Astrocyte (in vitro differentiated cells and primary cell): ENCODE measurements at places on chromosomes 12 and 14.
A peak's percentile ranks its signal among the peaks of the same experiment; 100 is the strongest.

DNA sequence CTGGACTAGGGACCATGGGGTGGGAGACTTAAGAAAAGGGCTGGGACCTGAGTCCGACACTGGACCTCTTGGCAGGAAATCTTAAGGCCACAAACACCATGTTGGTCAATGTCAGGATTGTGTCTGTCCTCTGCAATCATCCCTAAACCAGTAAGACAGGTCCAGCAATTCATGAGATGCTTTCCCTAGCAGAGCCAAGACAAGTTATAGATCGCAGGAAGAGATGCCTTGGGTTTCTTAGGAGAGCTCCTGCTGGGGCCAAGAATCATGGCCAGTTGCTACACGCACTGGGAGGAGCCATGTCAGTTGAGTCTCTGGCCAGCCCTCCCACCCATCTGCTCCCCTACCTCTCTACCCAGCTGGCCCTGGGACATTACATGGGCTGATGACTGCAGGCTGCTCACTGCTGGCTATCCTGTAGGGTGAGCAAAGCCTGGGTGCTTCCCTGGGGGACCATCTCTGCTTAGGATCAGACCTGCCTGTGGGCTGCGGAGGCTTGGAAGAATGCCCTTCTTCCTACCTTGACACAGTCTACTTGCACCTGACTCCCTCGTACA lies 14.2 kb downstream of the PLEKHH1 start:
- no peak overlapping the region for H3K4me3 ChIP-seq
- no peaks in the 10 kb centered on the region for H3K27me3 ChIP-seq
- H3K27ac ChIP-seq = no peak overlapping the region
- no peak for DNase-seq

DNA sequence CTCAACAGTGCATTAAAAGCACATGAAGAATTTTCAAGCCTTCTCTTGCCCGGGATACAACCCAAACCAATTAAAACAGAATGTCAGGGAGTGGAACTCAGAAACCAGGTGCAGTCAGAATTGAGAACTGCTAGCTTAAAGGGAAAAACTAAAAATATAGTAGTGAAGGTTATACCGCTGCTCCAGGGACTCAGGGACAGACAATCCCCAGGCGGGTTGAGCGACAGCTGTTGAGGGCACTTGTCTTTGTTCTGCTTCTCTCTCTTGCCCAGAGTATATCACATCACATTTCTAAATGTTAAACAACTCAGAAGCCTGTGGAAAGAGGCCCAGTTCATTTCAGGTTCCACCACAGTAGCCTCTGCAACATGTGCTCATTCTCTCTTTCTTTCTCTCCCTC lies 93.1 kb downstream of the SLC5A8 start:
- H3K4me1 ChIP-seq = no peaks in the 10 kb centered on the region
- DNase-seq = no peak
- no peak overlapping the region for H3K4me3 ChIP-seq
- H3K36me3 ChIP-seq = no peaks in the 10 kb centered on the region
- H3K27me3 ChIP-seq = no peaks in the 10 kb centered on the region

- H3K27me3 ChIP-seq = no peaks in the 10 kb centered on the region
- H3K36me3 ChIP-seq = no peaks in the 10 kb centered on the region
- no peak for DNase-seq
- H3K4me3 ChIP-seq = no peak overlapping the region
- no peaks in the 10 kb centered on the region for H3K4me1 ChIP-seq
Observed at GRCh38 chr12:6437586-6437985, 7.2 kb upstream of the CD27 start.

GRCh38 chr12:31820832-31821231 lies 92.0 kb upstream of the AMN1 start:
- H3K4me3 ChIP-seq = no peak overlapping the region
- no peaks in the 10 kb centered on the region for H3K4me1 ChIP-seq
- H3K27ac ChIP-seq = no peak overlapping the region
- no peak for DNase-seq

- no peaks in the 10 kb centered on the region for H3K36me3 ChIP-seq
- peak; percentile 34 for DNase-seq
- no peak overlapping the region for H3K4me3 ChIP-seq
- H3K27me3 ChIP-seq = no peaks in the 10 kb centered on the region
Observed at GRCh38 chr14:35336494-35337268, 44.5 kb downstream of the PSMA6 start.

GRCh38 chr14:100915560-100915959 lies 12.0 kb upstream of the RTL1 start:
- peaks cover 21% of the 10 kb centered on the region for H3K4me1 ChIP-seq
- no peak overlapping the region for H3K27ac ChIP-seq
- H3K27me3 ChIP-seq = no peaks in the 10 kb centered on the region
- H3K36me3 ChIP-seq = peaks cover 26% of the 10 kb centered on the region

GRCh38 chr12:100329800-100330199 lies 27.1 kb upstream of the SLC17A8 start:
- no peaks in the 10 kb centered on the region for H3K27me3 ChIP-seq
- no peak overlapping the region for H3K4me3 ChIP-seq
- H3K27ac ChIP-seq = no peak overlapping the region
- peaks cover 20% of the 10 kb centered on the region for H3K36me3 ChIP-seq

GRCh38 chr14:78857974-78858373 lies 687.8 kb downstream of the NRXN3 start:
- H3K27me3 ChIP-seq = no peaks in the 10 kb centered on the region
- H3K4me1 ChIP-seq = no peaks in the 10 kb centered on the region
- no peak overlapping the region for H3K27ac ChIP-seq
- H3K4me3 ChIP-seq = no peak overlapping the region

DNA sequence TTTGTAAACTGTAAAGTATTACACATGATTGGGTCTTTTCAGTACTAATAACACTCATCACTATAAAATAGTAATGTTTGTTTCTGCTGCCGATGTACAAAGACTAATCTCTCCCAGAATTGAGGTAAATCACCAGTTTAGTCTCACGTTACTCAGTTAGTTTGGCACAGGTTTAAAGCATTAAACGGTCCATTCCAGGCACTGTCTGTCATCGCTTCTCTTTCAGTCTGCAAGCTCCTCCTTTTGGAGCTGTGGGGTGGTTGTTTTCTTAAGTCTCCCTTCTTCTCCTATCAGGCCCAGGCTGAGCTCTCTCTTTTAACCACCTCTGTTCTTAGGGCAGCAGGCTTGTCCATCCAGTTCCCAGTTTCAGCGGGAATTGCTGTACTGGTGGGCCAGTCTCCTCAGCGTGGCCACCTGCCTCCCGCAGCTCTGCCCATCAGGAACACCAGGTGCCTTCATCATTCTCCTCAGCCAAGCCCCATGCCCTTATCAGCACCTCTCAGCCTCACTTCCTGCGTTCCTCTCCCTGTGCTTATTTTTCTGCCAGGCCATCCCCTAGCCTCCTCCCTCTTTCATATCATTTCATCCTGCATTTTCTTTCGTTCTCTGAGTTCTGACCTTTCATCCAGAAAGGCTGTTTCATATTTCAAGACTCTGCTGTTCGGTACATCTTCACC lies 149.0 kb downstream of the TGFB3 start:
- peaks cover 23% of the 10 kb centered on the region for H3K4me1 ChIP-seq
- H3K4me3 ChIP-seq = no peak overlapping the region
- H3K27ac ChIP-seq = peak overlapping the region; percentile 80
- no peaks in the 10 kb centered on the region for H3K27me3 ChIP-seq

GRCh38 chr14:78074561-78074960 lies 95.6 kb upstream of the NRXN3 start:
- no peak overlapping the region for H3K27ac ChIP-seq
- H3K4me1 ChIP-seq = no peaks in the 10 kb centered on the region
- H3K36me3 ChIP-seq = no peaks in the 10 kb centered on the region
- H3K27me3 ChIP-seq = no peaks in the 10 kb centered on the region
- DNase-seq = peak; percentile 4
- no peak overlapping the region for H3K4me3 ChIP-seq

DNA sequence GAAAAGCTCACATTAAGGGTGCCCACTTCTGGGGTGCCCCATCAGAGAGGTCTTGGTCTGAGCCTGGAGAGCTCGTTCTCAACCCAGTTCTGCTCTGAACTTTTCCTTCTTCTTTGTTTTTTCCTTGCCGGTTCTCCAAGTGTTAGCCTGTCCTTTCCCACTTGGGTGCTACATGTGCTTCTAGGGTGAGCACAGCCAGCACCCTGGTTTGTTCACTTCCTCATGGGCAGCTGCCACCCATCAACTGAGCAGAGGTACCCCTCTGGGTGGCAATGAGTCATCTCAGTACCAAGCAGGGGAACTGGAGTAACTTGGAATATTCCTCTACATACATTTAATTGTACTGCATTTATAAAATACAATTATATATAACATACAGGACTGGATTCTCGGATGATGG lies 3.9 kb upstream of the SYNE3 start:
- no peaks in the 10 kb centered on the region for H3K36me3 ChIP-seq
- no peak overlapping the region for H3K4me3 ChIP-seq
- no peak for DNase-seq
- H3K27me3 ChIP-seq = no peaks in the 10 kb centered on the region
- peaks cover 64% of the 10 kb centered on the region for H3K4me1 ChIP-seq

DNA sequence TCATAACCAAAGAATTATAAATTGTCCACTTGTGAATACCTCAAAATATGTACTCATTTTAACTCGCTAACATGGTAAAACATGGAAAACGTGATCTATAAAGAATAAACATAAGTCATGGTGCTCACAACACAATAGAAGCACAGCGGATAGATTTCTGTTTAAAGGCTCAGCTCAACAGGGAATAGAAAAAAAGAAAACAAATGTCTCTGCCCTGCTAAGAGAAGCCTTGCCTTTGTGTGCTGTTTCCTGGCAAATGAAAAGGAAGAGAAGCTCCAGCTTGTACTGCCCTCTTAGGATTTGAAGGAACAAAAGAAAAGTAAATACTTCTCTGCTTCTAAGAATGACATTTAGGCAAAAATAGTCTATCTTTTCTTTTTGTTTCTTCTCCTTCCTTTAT lies 121.0 kb upstream of the KRR1 start:
- no peak for DNase-seq

DNA sequence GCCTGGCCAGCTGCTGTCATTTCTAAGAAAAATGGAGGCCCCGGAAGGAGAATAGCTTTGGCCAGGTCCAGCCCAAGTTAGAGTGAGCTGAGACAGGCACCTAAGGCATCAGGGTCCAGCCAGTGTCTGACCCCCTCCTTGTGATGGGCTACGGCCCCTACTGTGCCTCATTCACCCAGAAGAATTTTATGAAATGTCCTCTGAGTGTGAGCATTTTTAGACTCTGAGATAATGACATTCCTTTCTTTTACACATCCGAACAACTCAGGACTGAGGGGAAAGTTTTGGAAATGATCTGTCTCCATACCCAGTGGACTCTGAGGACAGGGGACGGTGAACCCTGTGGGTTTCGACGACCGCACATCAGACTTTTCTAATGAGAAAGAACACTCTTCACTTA lies 50.4 kb downstream of the SLC24A4 start:
- no peaks in the 10 kb centered on the region for H3K36me3 ChIP-seq
- H3K4me3 ChIP-seq = no peak overlapping the region
- DNase-seq = peak; percentile 8
- peaks cover 6% of the 10 kb centered on the region for H3K27me3 ChIP-seq
- no peaks in the 10 kb centered on the region for H3K4me1 ChIP-seq

GRCh38 chr12:11946161-11946560 lies 124.6 kb upstream of the BCL2L14 start:
- no peak overlapping the region for H3K4me3 ChIP-seq
- peaks cover 8% of the 10 kb centered on the region for H3K27me3 ChIP-seq
- peaks cover 9% of the 10 kb centered on the region for H3K4me1 ChIP-seq
- no peak for DNase-seq

DNA sequence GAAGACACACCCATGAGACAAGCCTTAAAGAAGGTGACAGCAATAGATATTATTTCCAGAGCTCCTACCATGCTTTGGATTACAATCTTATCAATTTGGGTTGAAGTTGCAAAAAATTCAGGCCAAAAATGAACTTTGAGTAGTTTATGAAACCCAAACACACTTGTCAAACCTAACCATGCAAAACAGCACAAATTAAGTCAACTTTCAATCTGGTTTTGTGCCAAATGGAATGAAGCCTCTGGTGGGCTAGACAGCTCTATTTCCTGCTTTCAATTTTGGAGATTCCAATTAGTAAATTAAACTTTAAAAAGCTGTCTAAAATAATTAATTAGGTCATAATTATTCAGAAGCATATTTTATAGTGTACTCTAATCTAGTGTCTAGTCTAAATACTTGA lies 203.4 kb downstream of the SYT1 start:
- no peak overlapping the region for H3K4me3 ChIP-seq
- H3K36me3 ChIP-seq = no peaks in the 10 kb centered on the region
- H3K27me3 ChIP-seq = no peaks in the 10 kb centered on the region
